ENCODE measurements at places on chromosomes 13 and 19.

DNA sequence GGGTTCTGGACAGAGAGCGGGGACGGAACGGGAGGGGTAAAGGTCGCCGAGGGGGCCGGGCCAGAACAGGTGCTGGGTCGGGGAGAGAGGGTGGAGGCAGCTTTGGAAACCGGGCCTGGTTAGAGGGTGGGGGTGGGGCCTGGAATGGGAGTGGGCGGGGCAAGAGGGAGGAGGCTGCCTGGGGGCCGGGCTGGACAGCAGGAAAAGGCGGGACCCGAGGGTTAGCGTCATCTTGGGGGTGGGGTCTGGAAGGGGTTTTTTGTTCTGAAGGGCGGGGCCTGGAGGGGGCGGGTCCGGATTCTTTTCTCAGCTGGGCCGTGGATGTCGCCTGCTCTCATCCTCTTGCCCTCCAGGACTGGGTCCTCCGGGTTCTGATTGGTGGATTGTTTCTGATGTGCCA is 4.3 kb upstream of the ZNF813 start:
- no peak for DNase-seq

DNA sequence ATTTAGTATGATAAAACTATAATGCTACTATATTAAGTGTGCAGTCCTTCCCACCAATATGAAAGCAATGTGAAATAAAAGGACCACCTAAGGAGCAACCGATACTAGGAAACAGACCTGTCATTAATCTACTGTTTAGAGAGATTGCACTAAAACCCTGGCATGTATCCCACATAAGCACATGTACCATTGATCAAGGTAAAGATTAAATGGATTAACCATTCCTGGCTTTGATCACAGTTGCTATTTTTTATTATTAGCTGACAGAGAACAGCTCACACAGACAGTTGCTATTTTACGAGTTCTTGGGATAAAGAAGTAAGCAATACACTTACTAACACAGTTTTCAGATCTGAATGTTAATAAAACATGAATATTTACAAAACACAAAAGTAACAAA is 57.7 kb upstream of the ZDHHC20 start:
- DNase-seq = no peak

- DNase-seq = no peak
Observed at GRCh38 chr13:63124863-63125262, 1709.2 kb upstream of the PCDH20 start.

GRCh38 chr13:46926916-46927590 is 30.2 kb upstream of the HTR2A start:
- DNase-seq = no peak

DNA sequence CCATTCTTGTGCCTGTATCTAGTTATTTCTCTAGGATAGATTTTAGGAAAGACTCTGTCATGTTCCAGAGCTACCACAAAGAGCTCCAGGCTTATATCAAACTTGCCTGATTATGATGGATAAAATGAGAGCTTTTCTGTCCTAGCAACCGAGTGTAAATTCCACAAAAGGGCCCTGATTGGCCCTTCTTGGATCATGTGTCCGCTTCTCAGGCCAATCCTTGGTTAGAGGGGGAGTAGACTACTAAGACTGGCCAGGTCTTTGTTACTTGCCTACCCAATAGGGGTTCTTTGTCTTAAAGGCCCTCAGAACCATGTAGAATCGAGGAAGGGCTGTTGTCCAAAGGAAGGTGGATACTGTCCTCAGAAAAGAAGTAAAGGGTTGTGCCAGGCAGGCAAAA is 2.4 kb downstream of the DHX34 start:
- DNase-seq = no peak

- no peak for DNase-seq
Observed at GRCh38 chr13:106156468-106156867, 379.0 kb downstream of the EFNB2 start.

DNA sequence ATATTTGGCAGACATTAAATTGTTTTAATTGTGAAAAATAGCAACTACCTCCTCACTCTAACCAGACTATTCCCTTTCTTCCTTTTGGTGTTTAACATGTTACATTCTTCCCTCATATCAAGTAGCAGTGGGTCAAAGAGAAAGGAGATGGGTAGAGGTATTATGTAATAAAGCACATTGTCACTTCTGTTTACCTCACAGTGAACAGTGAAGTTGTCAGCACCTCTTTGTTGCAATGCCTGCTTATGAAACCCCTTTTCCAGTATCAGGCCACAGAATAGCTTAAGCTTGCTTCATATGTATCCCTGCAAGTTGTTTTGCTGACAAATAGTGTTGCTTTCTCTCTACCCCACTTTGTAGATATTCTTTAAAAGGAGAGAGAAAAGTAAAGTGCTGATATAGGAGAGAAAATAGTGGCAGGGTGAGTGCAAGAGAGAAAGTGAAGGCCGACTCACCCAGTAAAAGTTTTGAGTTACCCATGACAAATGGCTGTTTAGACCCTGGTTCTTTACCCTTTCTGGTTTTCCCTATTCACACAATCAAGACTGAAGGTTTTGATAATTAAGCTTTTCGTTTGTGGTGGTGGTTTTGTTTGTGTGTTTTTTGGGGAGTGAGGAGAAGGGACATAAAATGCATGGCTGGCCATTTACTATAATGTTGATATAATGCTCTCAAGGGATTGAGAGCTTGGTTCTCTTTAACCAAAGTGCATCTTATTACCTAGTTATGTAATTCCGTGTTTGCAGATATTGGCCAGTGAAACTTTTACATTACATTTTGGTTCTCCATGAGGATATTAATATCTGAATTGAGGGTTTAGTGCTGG is 3.7 kb downstream of the ITM2B start:
- DNase-seq = no peak

DNA sequence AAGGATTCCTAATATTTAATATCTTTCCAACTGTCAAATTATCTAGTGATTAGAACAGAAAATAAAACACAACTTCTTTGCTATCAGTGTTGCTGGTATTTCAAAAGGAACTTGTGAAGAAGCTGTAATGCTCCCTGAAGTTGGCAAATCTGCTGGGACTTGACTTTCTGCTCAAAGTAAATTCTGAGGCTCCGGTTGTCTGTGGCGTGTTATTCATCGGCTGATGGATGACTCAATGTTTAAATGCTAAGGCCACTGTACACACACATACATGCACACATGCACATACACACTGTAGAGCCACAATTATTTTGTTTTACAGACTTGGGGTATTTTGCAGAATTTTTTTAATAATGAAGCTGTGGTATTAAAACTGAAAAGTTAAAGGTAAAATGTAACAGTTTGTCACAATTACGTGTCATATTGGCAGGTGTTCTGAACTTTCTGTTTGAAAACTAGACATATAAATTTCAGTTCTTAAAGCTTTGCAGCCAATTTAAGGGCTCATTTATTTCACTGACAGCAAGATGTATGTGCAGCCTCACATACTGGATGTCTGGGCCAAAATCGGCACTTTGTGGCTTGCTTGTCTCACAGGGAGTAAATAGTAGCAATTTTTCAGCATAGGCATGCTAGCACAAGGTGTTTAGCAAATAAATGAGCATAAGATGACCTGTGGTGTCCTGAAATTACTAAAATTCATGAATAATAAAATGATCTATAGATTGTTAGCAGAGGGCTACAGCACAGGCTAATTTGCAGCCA is 1691.7 kb upstream of the PCDH20 start:
- no peak for DNase-seq

GRCh38 chr19:4693471-4694121 is 23.5 kb upstream of the MYDGF start:
- no peak for DNase-seq

GRCh38 chr13:53150568-53150967 is 122.0 kb downstream of the OLFM4 start:
- no peak for DNase-seq

DNA sequence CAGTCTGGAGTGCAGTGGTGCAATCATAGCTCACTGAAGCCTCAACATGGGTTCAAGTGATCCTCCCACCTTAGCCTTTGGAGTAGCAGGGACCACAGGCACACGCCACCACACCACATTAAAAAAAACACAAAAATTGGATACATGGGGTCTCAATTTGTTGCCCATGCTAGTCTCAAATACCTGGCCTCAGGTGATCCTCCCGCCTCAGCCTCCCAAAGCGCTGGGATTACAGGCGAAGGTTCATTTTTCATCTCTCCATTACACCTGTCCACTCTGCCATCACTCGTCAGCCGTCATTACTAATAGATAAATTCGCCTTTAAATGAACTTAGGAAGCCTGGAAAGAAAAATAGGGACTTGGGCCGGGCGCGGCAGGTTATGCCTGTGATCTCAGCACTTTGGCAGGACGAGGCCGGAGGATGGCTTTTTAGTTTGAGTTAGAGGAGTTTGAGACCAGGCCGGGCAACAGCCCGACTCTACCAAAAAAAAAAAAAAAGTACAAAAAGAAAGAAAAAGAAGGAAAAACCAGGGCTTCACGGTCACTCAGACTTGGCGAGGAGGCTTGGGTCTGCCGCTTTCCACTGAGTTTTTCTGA is 685 bp upstream of the SUPT5H start:
- DNase-seq = no peak

GRCh38 chr13:26540334-26540733 is 17.1 kb upstream of the WASF3 start:
- no peak for DNase-seq
